ENCODE measurements at places on chromosomes 2 and 18.

- DNase-seq, result no peak
Measured at GRCh38 chr2:225668606-225669266, 269.2 kb downstream of the NYAP2 start.

GRCh38 chr2:205685314-205686055 is 3.2 kb downstream of the NRP2 start:
- peak; percentile 78 for DNase-seq

DNA sequence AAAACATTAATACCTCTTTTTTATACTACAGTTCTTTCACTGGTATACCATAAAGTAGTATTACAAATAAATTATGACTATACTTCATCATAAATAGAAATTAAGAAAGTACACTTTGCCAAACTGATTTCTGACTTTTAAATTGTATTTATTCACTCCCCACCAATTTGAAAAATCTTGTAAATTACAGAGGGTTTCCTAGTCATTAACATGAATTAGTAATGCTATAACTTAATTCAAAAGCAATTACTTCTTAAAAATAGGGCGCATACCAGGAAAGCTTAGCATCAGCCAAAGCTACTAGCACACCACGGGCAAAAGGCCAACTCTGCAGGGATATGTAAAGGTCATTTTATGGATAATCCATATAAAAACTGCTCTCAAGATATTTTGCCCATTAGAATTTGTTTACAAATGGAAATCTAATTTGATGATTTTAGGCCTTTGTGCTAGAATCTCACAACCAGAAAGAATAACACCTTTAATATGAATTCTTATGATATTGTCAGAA is 142.3 kb downstream of the PIGN start:
- DNase-seq, result no peak

DNA sequence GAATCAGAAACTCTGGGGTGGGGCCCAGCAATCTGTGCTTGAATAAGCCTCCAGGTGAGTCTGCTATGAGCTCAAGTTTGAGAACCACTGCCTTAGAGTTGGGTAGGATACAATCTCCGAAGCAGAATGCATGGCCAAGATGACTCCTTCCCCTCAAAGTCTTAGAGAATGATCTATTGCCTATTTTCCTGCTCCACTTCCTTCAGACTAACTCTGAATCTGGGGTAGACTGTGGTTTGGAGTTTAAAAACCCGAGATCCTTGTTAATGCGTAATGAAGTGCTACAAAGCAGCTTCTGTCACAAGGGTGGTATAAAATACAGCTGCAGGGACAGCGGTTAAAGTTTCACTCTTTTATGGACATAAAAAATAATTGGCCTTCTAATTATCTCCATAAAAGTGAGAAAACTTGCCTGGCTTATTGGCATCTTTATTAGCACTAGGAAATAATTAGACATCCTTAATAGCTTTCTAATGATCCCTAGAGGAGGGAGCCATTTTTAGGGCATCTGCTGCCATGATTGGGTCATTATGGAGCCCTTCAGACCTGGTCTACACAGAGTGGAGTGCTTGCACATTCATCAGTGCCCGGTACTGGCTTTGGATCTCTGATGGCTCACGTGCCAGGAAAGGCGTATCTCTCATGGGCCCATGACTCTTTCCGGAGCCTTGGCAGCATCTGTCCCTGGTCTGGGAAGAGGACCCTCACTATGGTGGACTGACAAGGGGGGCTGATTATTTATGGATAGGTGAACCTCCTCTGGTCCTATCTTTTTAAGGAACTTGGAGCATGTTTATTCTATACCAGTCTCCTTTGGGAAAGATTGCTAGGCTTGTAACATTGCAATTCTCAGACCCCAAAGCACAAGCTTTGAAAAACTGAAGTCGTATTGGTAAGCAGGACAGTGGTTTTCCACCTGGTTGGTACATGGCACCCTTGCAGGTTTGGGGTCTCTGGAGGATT is 28.2 kb downstream of the SIX2 start:
- DNase-seq, result no peak

DNA sequence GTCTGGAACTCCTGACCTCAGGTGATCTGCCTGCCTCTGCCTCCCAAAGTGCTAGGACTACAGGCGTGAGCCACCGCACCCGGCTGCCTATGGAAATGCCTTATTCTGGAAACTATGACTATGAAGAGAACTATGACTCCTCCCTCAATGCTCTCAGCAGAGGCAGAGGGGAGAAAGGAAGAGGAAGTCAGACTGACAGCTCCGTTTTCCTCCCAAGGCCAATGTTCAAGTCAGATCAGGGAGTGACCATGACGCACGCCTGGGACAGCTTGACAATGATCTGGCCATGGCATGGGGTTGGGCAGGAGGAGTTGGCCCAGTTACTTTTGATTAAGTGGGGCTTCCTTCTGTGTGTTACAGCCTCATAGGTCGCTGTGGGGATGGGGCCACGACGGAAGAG is 44.3 kb upstream of the MRPL33 start:
- DNase-seq, result no peak

DNA sequence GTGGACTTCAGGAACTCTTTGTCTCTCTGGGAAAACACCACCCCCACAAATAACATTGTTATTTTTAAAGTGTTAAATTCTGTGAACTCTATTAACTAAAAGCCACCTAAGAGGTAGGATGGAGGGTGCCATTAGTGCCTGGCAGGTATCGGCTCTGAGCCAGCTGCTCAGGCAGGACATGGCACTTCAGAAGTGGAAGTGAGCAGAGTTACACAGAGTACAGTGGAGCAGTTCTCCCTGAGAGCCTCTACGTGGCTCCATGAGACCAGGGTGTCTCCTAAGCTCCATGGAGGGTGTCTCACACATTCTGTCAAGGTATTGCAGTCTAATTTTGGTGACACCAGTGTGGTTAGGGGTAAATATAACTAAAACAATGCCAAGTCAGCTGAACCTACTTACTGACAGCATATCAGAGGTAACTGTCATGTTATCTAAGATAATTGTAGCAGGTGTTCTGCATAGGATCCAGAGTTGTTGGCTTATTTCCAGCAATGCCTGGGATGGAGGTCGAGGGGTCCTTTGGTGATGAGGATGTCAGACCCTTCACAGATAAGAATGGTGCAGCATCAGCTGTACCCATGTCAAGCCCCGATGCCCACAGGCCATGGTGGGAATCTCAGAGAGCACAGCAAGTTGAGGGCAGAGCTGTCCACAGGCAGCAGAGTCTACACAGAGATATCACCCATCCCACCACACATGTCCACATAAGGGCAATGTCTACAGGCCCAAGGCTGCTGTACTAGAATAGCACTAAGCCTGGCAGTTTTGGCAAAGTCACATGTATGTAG is 8.6 kb upstream of the MALL start:
- DNase-seq, result no peak

DNA sequence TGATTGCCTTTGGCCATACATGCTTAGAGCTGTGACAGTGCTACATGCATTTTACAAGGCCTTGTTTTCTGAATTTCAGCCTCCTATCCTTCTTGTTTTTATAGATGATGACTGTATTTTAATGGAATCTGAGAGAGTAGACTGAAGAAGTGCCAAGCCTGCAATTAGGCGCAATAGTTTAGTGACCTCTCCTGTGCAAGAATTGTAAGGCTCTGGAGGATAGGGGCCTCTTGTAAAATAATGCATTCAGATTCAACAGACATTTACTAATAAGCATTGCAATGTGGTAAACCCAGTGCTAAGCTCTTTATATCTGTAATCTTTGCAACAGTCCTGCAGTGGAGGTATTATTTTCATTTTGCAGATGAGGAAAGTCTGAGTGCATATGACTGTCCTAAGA is 105.5 kb downstream of the TDRD15 start:
- DNase-seq, result no peak

DNA sequence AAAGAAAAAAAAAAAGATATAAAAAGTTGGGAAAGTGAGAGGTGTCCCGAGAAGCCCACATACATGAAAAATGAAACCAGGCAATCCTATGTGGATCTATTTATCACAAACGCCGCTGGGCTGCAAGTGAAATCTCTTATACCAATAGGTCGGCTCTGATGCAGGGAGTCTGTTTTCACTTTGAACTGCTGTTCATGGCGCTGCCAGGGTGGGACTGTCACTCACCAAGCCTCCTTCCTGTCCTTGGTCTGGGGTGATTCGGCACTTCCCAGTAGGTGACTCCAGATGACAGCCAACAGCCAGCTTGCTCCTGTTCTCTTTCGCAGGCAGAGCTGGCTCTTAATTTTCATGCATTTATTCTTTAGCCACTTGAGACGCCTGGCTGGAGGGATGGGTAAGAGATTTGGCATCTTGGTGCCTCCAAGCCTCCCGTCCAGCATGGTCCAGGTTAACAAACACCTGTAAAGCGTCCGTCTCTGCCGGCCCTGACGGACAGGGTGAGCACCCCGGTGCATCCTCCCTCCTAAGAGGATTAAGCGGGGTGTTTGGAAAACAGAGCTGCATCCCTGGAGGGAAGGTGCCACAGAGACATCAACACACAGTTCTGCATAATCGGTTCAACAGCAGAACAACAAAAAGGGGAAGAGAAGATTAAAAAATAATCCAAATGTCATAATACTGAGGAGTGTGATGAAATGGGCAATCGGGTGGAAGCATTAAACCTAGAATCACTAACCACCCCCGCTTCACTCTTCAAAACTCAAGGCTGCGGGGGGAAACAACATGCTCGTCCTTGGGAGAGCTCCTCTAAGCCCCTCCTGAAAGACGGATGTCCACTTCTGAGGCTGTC is 58.7 kb downstream of the STEAP3 start:
- DNase-seq, result no peak

DNA sequence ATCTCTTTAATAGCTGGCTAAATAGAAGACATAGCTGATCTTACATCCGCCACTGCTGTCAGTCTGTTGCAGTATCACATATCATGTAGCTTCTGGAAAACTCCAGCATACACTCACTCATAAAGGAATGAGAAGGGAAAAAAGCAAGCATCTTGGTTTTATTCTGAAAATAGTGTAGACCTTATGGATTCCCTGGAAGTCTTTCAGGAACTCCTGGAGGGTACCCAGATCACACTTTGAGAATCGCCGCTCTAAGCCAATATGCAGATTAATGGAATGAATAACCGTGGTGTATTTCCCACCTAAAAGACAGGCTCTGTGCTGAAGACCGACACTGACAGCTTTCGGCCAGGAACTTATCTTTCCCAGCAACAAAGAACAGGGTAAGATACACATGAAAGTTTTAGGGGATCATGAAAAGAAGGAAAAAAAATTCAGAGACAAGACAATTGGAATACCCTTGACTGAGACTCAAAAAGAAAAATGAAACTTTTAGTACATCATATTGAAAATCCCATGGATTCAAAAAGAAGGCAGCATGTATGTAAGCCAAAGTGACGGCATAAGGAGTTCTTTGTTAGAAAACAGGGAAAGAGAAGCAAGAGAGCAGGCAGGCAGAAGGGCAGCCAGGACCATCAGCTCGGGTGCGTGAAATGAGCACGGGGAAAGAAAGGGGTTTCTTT is 56.4 kb upstream of the SEC11C start:
- DNase-seq, result no peak

GRCh38 chr2:108297436-108298141 is 8.9 kb downstream of the SULT1C2 start:
- no peak for DNase-seq

DNA sequence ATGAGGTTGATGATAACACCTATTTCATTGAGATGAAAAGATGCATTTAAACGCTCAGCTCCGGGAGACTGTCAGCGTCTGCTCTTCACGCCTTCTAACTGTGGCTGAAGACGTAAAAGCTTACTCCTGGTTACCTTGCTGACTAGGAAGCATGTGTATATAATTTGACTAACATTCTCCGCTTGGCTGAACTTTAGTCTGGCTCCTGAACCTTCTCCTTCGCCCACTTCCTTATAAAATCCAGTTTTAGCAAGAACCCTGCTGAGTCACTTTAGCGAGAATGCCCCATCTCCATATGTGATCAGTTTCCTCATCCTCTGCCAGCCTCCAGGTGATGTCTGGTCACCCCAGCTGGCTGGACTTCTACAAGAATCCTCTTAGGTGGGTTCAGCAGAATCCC is 12.7 kb upstream of the CREG2 start:
- DNase-seq, result no peak

- DNase-seq, result no peak
Measured at GRCh38 chr2:149160701-149161217, 122.3 kb downstream of the LYPD6B start.

DNA sequence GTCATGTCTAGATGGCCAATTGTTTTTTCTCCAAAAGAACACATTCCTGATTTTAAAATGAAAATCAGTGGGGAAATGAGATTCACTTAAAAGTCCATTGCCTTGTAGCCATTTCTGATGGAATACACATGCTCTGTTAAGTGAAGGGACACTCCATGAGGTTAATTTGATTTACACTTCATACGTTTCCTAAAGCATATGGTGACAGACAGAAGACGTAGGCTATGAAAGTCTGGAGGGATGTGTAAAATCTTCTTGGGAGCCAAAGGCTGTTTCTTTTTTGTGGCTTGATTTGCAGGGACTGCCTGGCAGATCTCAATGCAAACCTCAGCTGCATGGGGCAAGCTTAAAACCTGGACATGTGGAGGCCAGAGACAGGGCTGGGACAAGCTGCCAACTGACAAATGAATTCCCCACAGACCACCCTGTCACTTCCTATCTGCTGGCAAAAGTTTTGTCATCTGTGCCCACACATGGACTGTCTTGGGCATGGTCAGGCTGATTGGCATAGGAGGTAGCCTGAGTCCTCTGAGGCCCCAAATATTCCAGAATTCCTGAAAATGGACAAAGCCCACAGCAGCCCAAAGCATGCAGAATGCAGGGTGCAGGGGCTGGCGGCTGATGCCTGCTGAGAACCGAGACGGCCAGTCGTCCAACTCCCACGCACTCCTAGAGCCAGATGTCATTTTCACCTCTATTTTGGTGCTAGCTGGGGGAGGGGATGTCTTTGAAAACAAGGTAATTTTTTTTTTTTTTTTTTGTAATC is 73.9 kb downstream of the SDC1 start:
- no peak for DNase-seq

GRCh38 chr2:180829261-180829660 is 151.1 kb upstream of the UBE2E3 start:
- DNase-seq, result no peak

GRCh38 chr2:73986085-73986681 is 1.5 kb downstream of the TET3 start:
- DNase-seq, result no peak

GRCh38 chr2:158546412-158547144 is 89.8 kb downstream of the PKP4 start:
- no peak for DNase-seq

DNA sequence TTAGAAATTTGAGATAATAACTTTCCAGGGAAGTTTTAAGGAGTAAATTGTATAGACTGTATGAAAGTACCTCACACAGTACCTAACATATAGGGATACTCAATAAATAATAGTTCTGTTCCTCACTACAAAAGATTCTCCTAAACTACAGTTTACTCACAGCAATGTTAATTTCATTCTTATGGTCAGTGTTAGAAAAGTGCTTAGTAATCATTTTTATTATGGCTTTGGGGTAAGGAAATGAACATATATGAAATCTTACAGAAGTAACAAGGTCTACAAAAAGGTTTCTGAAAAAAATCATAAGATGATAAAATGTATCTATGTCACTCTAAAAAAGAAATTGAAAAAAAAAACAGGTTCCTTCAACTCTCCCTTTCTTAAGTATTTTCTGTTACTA is 67.2 kb downstream of the IKZF2 start:
- no peak for DNase-seq

GRCh38 chr2:222296311-222296741 is 2.5 kb downstream of the PAX3 start:
- no peak for DNase-seq

GRCh38 chr2:143881246-143881645 is 638.7 kb downstream of the ZEB2 start:
- DNase-seq, result no peak

GRCh38 chr2:60512062-60512622 is 41.3 kb downstream of the BCL11A start:
- DNase-seq, result no peak

- DNase-seq, result no peak
Measured at GRCh38 chr2:240351826-240352426, 83.5 kb upstream of the GPC1 start.

Data from ovary (tissue), 10 donors.